Fibroblast of skin of right biceps (primary cell): ENCODE measurements at places on chromosomes 4 and X.

DNA sequence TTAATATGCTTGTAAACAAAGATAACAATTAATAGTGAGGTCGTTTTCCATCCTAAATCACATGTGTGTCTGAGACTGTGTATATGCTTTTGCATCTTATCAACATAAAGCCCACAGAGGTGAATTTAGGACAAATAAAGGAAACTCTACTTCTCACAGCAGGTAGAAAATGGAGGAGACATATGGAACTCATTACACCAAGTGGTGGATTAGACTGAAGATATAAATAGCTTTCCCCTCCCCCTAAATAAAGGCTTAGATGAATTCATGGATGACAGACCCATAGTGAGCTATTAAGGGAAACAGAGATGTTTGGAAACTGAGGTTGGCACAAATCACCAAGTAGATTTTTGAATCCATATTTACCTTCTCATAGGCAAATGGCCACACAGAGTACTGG lies 79.7 kb downstream of the GRIA3 start:
- DNase-seq: peak; percentile 46

- DNase-seq: no peak
These were observed 285.1 kb upstream of the MAGEB18 start for GRCh38 chrX:25853002-25853479.

GRCh38 chr4:8703401-8703696 lies 110.8 kb downstream of the CPZ start:
- no peak for DNase-seq

GRCh38 chr4:11675051-11675800 lies 246.5 kb upstream of the HS3ST1 start:
- no peak for DNase-seq

GRCh38 chrX:129934952-129935351 lies 29.0 kb downstream of the UTP14A start:
- DNase-seq: no peak

GRCh38 chr4:125526420-125526819 lies 211.7 kb downstream of the FAT4 start:
- no peak for DNase-seq

DNA sequence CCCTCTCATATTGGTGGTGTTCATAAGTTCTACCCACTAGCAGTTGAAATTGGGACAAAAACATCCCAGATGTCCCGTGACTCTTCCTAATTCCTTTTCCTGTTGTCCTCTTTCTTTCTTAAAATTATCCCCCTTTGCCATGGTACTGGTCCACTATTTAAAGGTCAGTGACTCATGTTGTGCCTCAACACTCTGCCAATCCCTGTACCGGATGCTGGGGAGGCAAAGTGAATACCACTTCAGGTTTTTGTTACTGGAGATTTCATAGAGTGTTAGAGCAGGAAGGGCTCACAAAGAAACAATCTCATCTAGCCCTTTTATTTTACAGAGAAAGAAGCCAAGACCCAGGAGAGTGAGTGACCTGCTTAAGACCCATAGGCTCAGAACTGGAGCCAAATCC lies 24.6 kb downstream of the SEPTIN11 start:
- DNase-seq: no peak

DNA sequence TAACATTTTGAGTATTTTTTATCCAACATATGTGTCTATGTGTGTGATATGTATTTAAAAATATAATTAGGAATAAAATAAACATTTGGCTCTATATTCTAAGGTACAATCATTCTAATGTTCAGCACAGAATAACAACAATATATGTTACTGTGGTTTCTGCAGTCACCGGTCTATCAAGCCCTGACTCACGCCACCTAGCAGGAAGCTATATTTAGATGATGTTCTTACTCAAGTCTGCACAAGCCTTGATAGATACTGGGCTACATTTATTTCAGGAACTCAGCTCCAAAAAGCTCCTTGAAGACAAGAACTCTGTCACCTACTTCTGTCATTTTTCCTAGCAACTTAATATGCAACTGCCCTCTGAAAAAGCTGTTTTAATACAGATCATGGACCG lies 152.0 kb upstream of the FTHL17 start:
- peak; percentile 75 for DNase-seq

DNA sequence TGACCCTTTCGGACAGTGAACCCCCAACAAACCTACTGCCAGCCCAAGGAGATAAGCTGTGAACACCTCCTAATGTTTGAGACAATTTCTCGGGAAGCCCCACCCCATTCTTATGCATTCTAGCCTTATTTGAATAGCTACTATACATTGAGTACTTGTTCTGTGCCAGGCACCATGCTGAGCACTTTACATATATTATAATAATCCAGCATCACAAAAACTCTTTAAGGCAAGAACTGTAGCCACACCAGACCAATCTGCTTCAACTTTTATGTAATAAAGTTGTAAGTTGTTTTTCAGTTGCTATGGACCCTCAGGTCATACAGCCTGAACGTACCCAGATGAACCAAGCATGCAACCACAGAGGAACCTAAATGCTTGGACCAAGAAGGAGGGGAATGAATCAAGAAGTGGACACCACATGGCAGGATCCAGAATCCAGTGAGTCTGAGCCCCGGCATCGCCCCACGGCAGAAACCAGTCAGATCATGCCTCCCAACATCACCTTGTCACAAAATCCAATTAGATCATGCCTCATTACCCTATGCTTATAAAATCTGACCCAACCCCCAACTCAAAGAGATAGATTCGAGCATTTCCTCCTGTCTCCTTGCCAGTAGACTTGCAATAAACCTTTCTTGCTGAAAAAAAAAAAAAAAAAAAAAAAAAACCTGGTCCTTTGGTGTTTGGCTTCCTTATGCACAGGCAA lies 225.0 kb downstream of the QDPR start:
- DNase-seq: no peak

- peak; percentile 77 for DNase-seq
These were observed 26.1 kb upstream of the PRDM8 start for GRCh38 chr4:80171251-80171650.

DNA sequence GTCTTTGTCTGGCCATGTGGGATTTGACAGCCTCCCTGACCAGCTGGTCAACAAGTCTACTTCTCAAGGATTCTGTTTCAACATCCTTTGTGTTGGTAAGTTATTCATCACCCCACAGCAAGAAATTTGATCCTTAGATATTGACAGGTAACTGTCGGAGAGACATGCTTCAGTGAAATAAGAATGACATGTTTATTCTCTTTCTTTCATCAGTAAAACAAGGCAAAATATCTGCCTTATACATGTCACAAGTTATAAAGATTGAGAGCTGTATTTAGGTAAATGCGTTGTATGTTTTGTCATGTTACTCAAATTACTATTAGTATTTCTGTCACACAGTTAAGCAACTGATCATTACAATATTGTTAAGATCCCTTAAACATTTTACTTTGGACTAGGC lies 46.9 kb downstream of the SEPTIN11 start:
- DNase-seq: no peak

DNA sequence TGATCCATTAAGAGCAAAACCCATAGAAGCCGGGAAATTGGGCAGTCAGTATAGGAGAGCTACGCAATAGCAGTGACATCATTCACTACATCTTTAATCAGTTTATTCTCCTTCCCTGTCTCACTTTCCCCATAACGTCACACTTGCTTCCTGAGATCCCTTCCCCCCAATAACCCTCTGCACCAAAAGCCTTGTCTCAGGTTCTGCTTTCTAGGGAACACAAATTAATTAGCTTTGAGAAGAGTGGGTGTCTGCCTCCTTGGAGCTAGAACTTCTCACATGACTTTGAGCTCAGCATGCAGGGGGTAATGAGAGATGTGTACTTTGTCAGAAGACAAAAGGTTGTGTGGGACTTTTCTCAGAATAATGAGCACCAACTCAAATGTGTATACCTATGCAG lies 128.3 kb upstream of the MAOA start:
- DNase-seq: no peak
